ENCODE measurements at places on chromosomes 6 and 20. TPM values are rescaled to one million over a fixed set of nuclear protein-coding genes. Genes with fewer than 3 reads are reported as not detected.

EBF4 gene
- total RNA-seq, result 3.7 TPM

ZSCAN31 gene
- 1.9 TPM for total RNA-seq

NPBWR2 gene
- total RNA-seq, result not detected

EFCAB8 gene
- under 0.01 TPM for total RNA-seq

GMPR gene
- total RNA-seq, result 3.4 TPM

SPO11 gene
- not detected for total RNA-seq

TRIM15 gene
- not detected for total RNA-seq

SLC17A2 gene
- total RNA-seq, result not detected

TSHZ2 gene
- 1.0 TPM for total RNA-seq

HS3ST5 gene
- under 0.01 TPM for total RNA-seq

PRL gene
- not detected for total RNA-seq

SMOC2 gene
- total RNA-seq, result not detected

PAK5 gene
- not detected for total RNA-seq

PRICKLE4 gene
- total RNA-seq, result 1.6 TPM

FGD2 gene
- not detected for total RNA-seq

EPPIN gene
- total RNA-seq, result not detected

FAM217A gene
- total RNA-seq, result not detected

PDE7B gene
- total RNA-seq, result 5.0 TPM

FOXQ1 gene
- 0.39 TPM for total RNA-seq

ACTL10 gene
- 1.4 TPM for total RNA-seq

EGFL8 gene
- total RNA-seq, result 9.7 TPM

BTN3A1 gene
- 13.7 TPM for total RNA-seq

SMLR1 gene
- not detected for total RNA-seq

CTCFL gene
- not detected for total RNA-seq

ZHX3 gene
- total RNA-seq, result 23.4 TPM

CDH26 gene
- not detected for total RNA-seq

CGA gene
- total RNA-seq, result not detected

ACTR5 gene
- 4.6 TPM for total RNA-seq

HMGCLL1 gene
- 0.39 TPM for total RNA-seq

TREML1 gene
- not detected for total RNA-seq

SIRPG gene
- not detected for total RNA-seq

ZNF334 gene
- 1.8 TPM for total RNA-seq

NRSN1 gene
- not detected for total RNA-seq

GABRR1 gene
- total RNA-seq, result not detected

RBBP8NL gene
- total RNA-seq, result not detected

POU5F1 gene
- total RNA-seq, result not detected

PRPH2 gene
- total RNA-seq, result 2.5 TPM

IL17A gene
- total RNA-seq, result not detected

C20orf202 gene
- not detected for total RNA-seq

KIAA0408 gene
- total RNA-seq, result 1.6 TPM

MMP24 gene
- total RNA-seq, result not detected

All from epithelial cell of alveolus of lung (primary cell).